ENCODE measurements at places on chromosomes 7 and 10. TPM values are rescaled to one million over a fixed set of nuclear protein-coding genes. Genes with fewer than 3 reads are reported as not detected.

The GFRA1 gene
- 9.5 TPM for polyA plus RNA-seq

The HABP2 gene
- polyA plus RNA-seq = not detected

The KIAA1549 gene
- polyA plus RNA-seq = 3.2 TPM

The PTPRE gene
- polyA plus RNA-seq = 0.34 TPM

The NME8 gene
- not detected for polyA plus RNA-seq

The PRSS37 gene
- not detected for polyA plus RNA-seq

The TFR2 gene
- 0.50 TPM for polyA plus RNA-seq

The EPHA1 gene
- polyA plus RNA-seq = 0.10 TPM

The LRRD1 gene
- polyA plus RNA-seq = 0.02 TPM

The NKX1-2 gene
- polyA plus RNA-seq = not detected

The LIMK1 gene
- polyA plus RNA-seq = 48.0 TPM

The SPDYE5 gene
- not detected for polyA plus RNA-seq

The HOXA6 gene
- polyA plus RNA-seq = 1.8 TPM

The MEST gene
- polyA plus RNA-seq = 167 TPM

The CALCR gene
- not detected for polyA plus RNA-seq

The CRYGN gene
- polyA plus RNA-seq = not detected

The SPAM1 gene
- not detected for polyA plus RNA-seq

The LLCFC1 gene
- polyA plus RNA-seq = not detected

The TMEM229A gene
- polyA plus RNA-seq = not detected
